Right renal cortex interstitium (tissue), 3 donors: ENCODE measurements at places on chromosomes 1 and 21.

DNA sequence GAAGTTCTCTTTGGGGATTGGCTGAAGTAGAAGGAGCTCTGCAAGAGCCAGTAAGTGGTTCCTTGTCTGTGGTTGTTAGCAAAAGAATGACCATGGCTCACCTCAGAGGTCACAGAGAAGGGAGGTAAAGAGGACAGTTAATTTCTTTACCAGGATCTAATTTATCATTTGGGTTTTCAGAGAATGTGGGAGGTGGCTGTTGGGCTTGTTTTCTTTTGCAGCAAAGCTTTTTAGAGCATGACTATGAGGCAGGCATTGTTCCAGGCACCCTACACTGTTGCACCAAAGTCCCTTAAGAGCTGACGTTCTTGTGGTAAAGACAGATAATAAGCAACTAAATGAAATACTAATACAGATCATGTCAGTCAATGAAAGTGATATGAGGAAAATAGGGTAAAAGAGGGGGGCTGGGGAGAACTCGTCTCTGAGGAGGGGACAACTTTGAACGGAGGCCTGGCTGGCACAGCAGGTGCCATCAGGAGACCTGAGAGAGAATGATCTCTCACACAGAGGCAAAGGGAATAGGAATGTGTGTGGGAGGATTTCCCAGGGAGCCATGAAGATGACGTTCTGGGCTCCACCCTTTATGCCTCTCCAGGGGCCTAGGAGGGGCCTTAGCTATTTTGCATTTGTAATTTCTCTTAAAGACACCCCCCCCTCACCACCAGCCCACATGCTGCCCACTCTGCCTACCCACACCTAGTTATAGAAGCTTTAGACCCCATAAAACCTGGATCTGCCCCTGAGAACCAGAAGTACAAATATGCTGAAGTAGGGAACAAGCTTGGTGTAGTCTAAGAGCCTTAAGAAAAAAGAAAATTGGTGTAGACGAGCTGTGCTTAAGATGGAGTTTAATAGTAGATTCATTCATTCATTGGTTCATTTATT is 177.5 kb downstream of the ROR1 start:
- no peak for DNase-seq

DNA sequence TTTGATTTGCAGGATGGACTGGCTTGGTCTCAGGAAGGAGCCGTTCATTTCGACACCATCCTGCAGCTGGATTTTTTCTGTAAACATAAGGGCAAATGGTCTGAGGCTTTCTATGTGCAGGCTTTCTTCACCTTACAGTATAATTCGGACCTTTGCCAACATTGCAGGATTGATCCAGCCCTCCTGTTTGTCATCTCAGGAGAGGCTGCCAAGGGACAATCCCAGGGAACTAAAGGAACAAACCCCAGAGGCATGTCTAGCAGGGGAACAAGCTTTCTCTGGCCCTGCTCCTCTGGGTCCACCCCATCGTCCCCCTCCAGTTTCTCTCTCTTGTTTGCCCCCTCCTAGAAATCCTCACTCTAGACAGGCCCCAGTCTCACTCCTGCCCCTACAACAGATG is 24.8 kb upstream of the GBP6 start:
- no peak for DNase-seq

GRCh38 chr1:111620441-111620971 is 917 bp downstream of the RAP1A start:
- DNase-seq: no peak

GRCh38 chr21:14452031-14452726 is 69.2 kb upstream of the HSPA13 start:
- DNase-seq: no peak

GRCh38 chr21:41878831-41879189 is 334 bp downstream of the PRDM15 start:
- DNase-seq: peak; percentile 68

- no peak for DNase-seq
Measured at GRCh38 chr1:215807911-215808436, 240.9 kb downstream of the KCTD3 start.

- no peak for DNase-seq
Measured at GRCh38 chr1:8763888-8764287, 53.6 kb downstream of the RERE start.
